ENCODE measurements at places on chromosomes 13 and 19. TPM values are rescaled to one million over a fixed set of nuclear protein-coding genes. Genes with fewer than 3 reads are reported as not detected.

SLC25A41 gene
- total RNA-seq: not detected

PSG11 gene
- total RNA-seq: not detected

PSG1 gene
- total RNA-seq: not detected

NLRP9 gene
- total RNA-seq: not detected

PDX1 gene
- total RNA-seq: not detected

LHB gene
- total RNA-seq: not detected

URAD gene
- total RNA-seq: not detected

KPTN gene
- total RNA-seq: 10.9 TPM

IGFL3 gene
- total RNA-seq: not detected

SHANK1 gene
- total RNA-seq: 1.8 TPM

SERTAD3 gene
- 17.7 TPM for total RNA-seq

PCDH8 gene
- total RNA-seq: not detected

LSR gene
- total RNA-seq: 1.8 TPM

SELENOW gene
- 415 TPM for total RNA-seq

ZNF30 gene
- 1.8 TPM for total RNA-seq

ZNF208 gene
- not detected for total RNA-seq

SLC10A2 gene
- total RNA-seq: not detected

CNFN gene
- not detected for total RNA-seq

ZNF345 gene
- total RNA-seq: 2.0 TPM

LIG1 gene
- total RNA-seq: 67.8 TPM

ERICH6B gene
- total RNA-seq: not detected

IRGC gene
- not detected for total RNA-seq

MBD3L3 gene
- total RNA-seq: not detected

ZNF729 gene
- total RNA-seq: not detected

CEACAM20 gene
- total RNA-seq: not detected

C19orf85 gene
- not detected for total RNA-seq

DKKL1 gene
- 1.3 TPM for total RNA-seq

PSG4 gene
- total RNA-seq: not detected

KLHL1 gene
- not detected for total RNA-seq

CALR3 gene
- not detected for total RNA-seq

N4BP2L2 gene
- 24.4 TPM for total RNA-seq

DIRAS1 gene
- total RNA-seq: 0.34 TPM

CLDND2 gene
- 0.89 TPM for total RNA-seq

C19orf38 gene
- total RNA-seq: 0.15 TPM

ONECUT3 gene
- not detected for total RNA-seq

Data from bronchus fibroblast of lung (primary cell).